ENCODE measurements at places on chromosomes 5 and 9.

GRCh38 chr5:54620141-54620933 lies 102.8 kb downstream of the SNX18 start:
- DNase-seq: no peak

GRCh38 chr5:65356274-65356673 lies 125.4 kb downstream of the ADAMTS6 start:
- no peak for DNase-seq

- no peak for DNase-seq
Measured at GRCh38 chr5:31680528-31680927, 41.6 kb downstream of the PDZD2 start.

DNA sequence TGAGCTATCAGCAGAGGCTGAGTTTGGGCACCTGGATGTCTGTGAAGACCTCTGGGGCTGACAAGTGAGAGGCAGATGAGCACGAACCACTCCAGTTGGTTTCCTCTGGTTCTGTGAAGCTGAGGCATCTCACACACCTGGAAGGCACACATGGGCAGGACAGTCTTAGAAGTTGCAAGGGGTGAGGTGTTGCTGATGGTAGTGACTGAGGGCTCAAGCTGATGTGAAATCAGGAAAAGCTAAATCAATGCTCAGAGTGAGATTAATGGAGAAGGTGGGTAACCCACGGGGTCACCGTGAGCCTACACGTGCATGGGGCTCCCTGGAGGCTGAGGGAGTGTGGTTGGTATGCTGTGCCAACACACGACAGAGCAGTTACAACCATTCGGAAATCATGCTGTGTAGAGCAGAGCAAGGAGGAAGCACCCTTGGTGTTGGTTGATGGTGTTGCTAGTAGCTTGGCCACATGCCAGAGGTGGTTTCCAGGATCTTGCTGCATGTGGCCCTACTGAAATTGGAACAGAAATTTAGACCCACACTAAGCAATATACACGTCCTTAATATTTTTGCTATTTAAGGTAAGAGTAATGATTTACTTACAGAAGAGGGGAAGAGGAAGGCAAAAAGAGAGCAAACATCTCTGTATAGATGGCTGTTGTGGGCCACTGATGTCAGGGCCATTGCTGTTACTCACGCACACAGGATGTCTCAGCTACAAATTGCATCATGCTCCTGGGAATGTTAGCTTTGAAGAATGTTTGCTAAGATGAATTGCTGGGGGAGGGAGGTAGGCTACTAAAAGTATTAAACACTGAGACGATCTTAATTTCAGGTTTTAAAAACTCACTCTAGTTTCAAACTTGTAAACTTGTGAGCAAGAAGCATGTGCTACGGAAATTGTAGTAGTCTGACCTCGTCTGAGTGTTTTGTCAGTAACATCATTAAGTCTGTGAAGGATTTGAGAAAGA lies 170.5 kb downstream of the ARHGEF28 start:
- DNase-seq: no peak

- DNase-seq: no peak
Measured at GRCh38 chr5:150329881-150330876, 27.3 kb upstream of the TCOF1 start.

DNA sequence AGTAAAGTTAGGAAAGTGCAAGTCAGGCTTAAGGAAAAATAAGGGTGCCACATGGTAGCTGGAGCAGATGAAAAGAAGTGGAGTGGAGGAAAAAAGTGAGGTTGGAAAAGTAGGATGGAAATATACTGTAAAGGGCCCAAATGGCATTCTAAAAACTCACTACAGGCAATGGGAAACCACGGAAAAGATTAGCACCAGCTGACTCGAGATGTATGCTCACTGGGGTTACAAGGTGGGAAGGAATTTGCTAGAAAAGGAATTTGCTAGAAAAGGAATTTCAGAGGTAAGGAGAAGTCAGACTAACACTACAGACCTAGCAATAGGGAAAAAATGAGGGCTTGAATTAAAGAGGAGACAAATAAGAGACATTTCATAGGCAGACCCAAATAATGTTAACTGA lies 3.6 kb downstream of the PSMD5 start:
- no peak for DNase-seq

All from activated CD8-positive, alpha-beta memory T cell treated with anti-CD3 and anti-CD28 coated beads for 48 hours (primary cell).